ENCODE measurements at places on chromosomes 11 and 22. TPM values are rescaled to one million over a fixed set of nuclear protein-coding genes. Genes with fewer than 3 reads are reported as not detected.

Gene WNT7B
- 97.0 TPM for total RNA-seq

Gene PTS
- 29.3 TPM for total RNA-seq

Gene ANO5
- total RNA-seq: 4.3 TPM

Gene DDB1
- total RNA-seq: 193 TPM

Gene MOGAT2
- not detected for total RNA-seq

Gene MS4A3
- total RNA-seq: not detected

Gene FDXACB1
- total RNA-seq: 1.8 TPM

Gene CALCA
- total RNA-seq: not detected

Gene MIAT
- total RNA-seq: 0.64 TPM

Gene BAIAP2L2
- 68.2 TPM for total RNA-seq

Gene TRIM49
- total RNA-seq: not detected

Gene SCO2
- 3.6 TPM for total RNA-seq

Gene NELL1
- total RNA-seq: not detected

Gene ST14
- total RNA-seq: 174 TPM

Gene PHETA2
- 1.3 TPM for total RNA-seq

Gene ELMOD1
- 0.35 TPM for total RNA-seq

Gene LRRC55
- total RNA-seq: not detected

Gene EXT2
- total RNA-seq: 67.3 TPM

Gene PLAAT5
- total RNA-seq: 0.57 TPM

Gene IFITM10
- total RNA-seq: 3.3 TPM

Gene TOB2
- total RNA-seq: 64.1 TPM

Gene OR51A4
- total RNA-seq: not detected

Gene FIBIN
- total RNA-seq: not detected

Gene RIMBP3C
- not detected for total RNA-seq

Gene SPI1
- total RNA-seq: not detected

Gene TRPM5
- total RNA-seq: not detected

Gene RTCB
- 101 TPM for total RNA-seq

Gene DDX25
- total RNA-seq: not detected

Gene OR10A3
- not detected for total RNA-seq

Gene MRGPRX4
- not detected for total RNA-seq

Gene SMTNL1
- total RNA-seq: not detected

Gene CDC42EP1
- total RNA-seq: 162 TPM

Gene PDGFB
- total RNA-seq: 12.1 TPM

Gene IGSF22
- not detected for total RNA-seq

Gene KBTBD4
- 14.0 TPM for total RNA-seq

Gene APOBEC3B
- 43.3 TPM for total RNA-seq

Gene TXNRD2
- 33.7 TPM for total RNA-seq

Gene SLC37A2
- 4.3 TPM for total RNA-seq

Gene KCNK4
- not detected for total RNA-seq

Gene LARGE1
- total RNA-seq: 11.6 TPM

Gene ADORA2A
- 2.4 TPM for total RNA-seq

Gene ADAMTS8
- not detected for total RNA-seq

Gene SLC22A6
- total RNA-seq: not detected

Gene MMP13
- total RNA-seq: not detected

Gene TENM4
- total RNA-seq: not detected

Gene CCDC87
- total RNA-seq: 0.91 TPM

Gene ESAM
- total RNA-seq: 1.0 TPM

Gene GGTLC3
- total RNA-seq: not detected

All from Calu3 (cell line).